ENCODE measurements at places on chromosomes 1 and 21. TPM values are rescaled to one million over a fixed set of nuclear protein-coding genes. Genes with fewer than 3 reads are reported as not detected.

DNA sequence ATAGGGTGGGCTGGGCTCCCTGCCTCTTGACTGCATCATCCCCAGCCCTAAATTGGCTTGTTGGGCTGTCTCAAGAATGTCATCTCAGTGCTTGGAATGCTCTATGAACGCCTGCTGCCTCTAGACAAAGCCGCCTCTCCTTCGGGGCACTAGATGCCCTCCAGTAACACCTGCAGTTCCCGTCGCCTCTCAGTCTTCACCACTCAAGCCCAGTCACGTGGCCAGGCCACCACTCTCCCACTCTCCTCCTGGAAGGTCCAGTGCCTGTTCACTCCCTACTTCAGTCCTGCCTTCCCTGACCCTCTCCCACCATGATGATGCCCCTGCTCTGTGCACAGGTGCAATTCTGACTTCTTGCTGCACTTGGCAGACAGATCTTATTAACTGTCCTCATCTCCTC lies 7.0 kb downstream of the TAS1R2 start:
- peaks cover 5% of the 10 kb centered on the region for H3K4me1 ChIP-seq
- no peak overlapping the region for H3K4me3 ChIP-seq
- no peaks in the 10 kb centered on the region for H3K36me3 ChIP-seq
- no peaks in the 10 kb centered on the region for H3K27me3 ChIP-seq
- H3K27ac ChIP-seq = no peak overlapping the region

DNA sequence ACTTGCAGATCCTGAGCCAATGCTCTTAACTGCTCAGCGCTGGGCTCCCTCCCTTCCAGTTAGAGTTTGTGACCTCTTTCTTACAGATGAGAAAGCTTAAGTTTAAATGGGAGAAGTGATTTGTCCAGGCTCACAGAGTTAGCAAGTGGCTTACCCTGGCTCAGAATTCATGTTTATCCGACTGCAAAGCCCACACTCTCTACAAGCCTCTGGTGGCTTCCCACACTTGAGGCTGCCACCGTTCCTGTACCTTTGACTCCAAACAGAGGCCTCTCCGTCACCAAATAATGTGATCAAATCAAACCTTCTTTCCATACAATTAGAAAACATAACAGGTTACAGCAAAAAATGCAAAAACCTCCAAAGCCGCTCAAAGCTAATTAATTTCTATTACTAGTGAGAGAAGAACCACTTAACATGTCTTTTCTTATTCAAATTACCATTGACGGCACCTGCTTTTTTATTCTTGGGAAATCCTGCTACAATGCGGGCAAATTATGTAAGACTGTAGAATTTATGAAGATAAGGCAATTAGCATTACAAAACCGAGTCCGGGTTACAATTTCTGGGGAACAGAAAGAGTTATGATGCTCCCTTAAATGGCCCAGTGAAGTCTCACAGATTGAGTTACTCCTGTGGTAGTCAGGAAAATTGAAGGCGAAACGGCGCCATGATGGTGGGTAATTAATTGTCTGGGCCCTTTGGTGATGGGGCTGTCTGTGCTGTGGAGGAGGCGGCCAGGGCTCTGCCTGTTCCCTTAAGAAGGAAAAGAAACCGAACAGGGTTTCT lies 324.3 kb upstream of the POU3F1 start:
- peaks cover 18% of the 10 kb centered on the region for H3K27me3 ChIP-seq
- no peaks in the 10 kb centered on the region for H3K36me3 ChIP-seq
- no peak overlapping the region for H3K4me3 ChIP-seq
- H3K4me1 ChIP-seq = no peaks in the 10 kb centered on the region
- no peak overlapping the region for H3K27ac ChIP-seq

DNA sequence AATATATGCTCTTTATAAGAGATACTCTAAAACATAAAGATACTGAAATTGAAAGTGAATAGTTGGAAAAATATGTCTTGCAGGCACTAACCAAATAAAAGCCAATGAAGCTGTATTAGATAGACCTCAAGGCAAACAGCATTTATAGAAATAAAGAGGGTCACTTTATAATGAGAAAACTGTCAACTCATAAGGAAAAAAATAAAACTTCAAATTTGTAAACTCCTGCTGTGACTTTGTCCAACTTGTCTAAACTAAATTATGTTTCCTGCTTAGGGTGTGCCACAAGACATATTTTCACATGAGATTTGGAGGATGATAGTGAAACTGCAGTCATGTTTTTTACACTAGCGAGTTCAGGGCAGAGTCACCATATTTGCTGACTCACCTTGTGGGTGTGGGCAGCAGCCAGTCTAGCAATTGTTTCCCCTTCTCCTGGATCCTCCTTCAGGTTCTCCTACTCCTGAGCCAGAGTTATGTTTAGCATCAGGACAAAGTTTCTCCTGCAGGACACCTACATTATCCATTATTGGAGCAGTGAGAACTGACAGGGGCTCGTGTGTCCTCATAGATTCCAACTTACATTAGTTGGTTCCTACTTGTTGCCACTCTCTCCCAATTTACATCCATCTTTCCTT lies 43.8 kb downstream of the CD53 start:
- DNase-seq = no peak
- H3K4me1 ChIP-seq = no peaks in the 10 kb centered on the region
- H3K27ac ChIP-seq = no peak overlapping the region
- no peak overlapping the region for H3K4me3 ChIP-seq
- H3K36me3 ChIP-seq = no peaks in the 10 kb centered on the region

DNA sequence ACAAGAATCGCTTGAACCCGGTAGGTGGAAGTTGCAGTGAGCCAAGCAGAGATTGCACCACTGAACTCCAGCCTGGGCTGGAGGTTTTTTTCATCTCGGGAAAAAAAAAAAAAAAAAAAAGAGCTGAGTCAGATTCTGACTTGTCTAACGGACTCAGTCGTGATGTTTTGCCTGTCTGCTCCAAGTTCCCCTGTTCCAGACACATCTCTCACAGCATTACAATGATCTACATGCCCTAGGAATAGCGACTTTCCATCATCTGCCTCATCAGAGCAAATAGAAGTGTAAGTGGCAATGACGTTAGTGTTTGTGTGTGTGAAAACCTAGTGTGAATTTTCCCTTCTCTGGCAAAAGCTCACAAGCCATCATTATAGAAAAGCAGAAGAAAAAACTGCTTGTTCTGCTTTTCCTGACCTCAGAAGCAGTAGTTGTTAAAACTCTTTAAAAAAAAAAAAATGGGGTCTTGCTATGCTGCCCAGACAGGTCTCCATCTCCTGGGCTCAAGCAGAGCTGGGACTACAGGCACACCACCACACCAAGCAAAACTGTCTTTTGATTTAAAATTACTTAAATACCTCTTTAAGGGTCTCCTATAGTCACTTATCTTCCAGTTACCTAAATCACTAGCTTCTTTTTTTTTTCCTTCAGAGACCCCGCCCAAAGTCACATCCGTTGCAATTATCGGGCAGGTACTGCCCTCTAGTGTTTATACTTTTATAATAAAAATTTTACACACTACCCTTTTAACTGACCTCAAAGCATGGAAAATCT lies 37.3 kb downstream of the PLEKHO1 start:
- no peak for DNase-seq
- no peak overlapping the region for H3K27ac ChIP-seq
- H3K27me3 ChIP-seq = peaks cover 12% of the 10 kb centered on the region

DNA sequence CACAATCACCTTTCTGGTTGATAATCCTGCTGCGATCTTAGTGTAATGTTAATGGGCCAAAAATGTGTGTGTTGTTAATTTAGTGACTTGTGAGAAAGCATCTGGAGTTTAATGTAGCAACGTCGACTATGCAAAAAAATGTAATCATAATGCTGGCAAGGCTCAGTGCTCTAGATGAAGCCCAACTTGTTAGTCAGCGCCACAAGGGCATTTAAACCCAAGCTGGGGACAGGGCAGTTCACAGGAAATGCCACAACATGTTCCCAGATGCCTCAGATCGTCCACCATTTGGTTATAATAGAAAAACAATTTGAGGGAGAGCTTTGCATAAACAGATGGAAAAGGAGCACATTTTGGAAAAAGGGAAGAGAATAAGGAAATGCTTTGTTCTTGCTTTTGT lies 585.4 kb upstream of the PLXNA2 start:
- no peaks in the 10 kb centered on the region for H3K36me3 ChIP-seq
- no peak overlapping the region for H3K4me3 ChIP-seq
- no peaks in the 10 kb centered on the region for H3K27me3 ChIP-seq
- no peak overlapping the region for H3K27ac ChIP-seq

- H3K27ac ChIP-seq = peak overlapping the region; percentile 95
- no peak overlapping the region for H3K4me3 ChIP-seq
- H3K27me3 ChIP-seq = no peaks in the 10 kb centered on the region
- no peaks in the 10 kb centered on the region for H3K36me3 ChIP-seq
Observed at GRCh38 chr21:34881421-34881820, 167.7 kb downstream of the RUNX1 start.

DNA sequence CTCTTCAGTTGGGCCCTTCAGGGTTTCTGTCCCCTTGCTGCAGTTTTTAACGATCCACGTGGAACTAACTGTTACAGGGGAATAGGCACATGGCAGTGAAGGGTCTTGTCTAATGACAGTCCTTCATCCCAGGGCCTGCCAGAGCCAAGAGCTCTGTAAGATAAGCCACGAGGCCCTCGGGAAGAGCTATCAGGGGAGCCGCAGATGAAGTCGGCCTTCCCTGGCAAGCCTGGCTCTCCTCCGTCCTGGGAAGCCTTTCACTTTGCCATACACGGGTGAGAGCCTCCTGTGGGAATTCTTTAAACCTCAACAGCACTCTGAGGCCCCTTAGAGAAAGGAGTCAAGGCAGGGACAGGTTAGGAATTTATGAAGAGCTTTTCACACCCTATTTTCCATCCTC lies 29.0 kb downstream of the ACP6 start:
- H3K36me3 ChIP-seq = no peaks in the 10 kb centered on the region
- H3K4me3 ChIP-seq = no peak overlapping the region
- DNase-seq = no peak
- H3K4me1 ChIP-seq = peaks cover 14% of the 10 kb centered on the region

The SMCP gene
- not detected for total RNA-seq

The SYCP1 gene
- total RNA-seq = not detected

The SPRR1A gene
- total RNA-seq = 57.4 TPM

The PGBD5 gene
- 6.1 TPM for total RNA-seq

All from esophagus squamous epithelium (tissue), 5 donors.